ENCODE measurements at places on chromosomes 4 and X.
A peak's percentile ranks its signal among the peaks of the same experiment; 100 is the strongest.

- peak; percentile 36 for DNase-seq
Measured at GRCh38 chrX:3136161-3136961, 95.1 kb downstream of the ARSF start.

GRCh38 chr4:169068423-169068822 lies 58.4 kb upstream of the CBR4 start:
- no peak for DNase-seq

GRCh38 chr4:116118221-116118620 lies 967.2 kb downstream of the TRAM1L1 start:
- DNase-seq: no peak

GRCh38 chr4:138894011-138894410 lies 121.6 kb upstream of the NOCT start:
- no peak for DNase-seq

GRCh38 chrX:72126048-72126415 lies 5.7 kb downstream of the RTL5 start:
- no peak for DNase-seq

- DNase-seq: no peak
Measured at GRCh38 chrX:38750551-38750950, 50.7 kb upstream of the MID1IP1 start.

GRCh38 chr4:4855301-4856070 lies 4.0 kb upstream of the MSX1 start:
- no peak for DNase-seq

GRCh38 chr4:2834001-2834921 lies 9.4 kb upstream of the ADD1 start:
- DNase-seq: no peak

DNA sequence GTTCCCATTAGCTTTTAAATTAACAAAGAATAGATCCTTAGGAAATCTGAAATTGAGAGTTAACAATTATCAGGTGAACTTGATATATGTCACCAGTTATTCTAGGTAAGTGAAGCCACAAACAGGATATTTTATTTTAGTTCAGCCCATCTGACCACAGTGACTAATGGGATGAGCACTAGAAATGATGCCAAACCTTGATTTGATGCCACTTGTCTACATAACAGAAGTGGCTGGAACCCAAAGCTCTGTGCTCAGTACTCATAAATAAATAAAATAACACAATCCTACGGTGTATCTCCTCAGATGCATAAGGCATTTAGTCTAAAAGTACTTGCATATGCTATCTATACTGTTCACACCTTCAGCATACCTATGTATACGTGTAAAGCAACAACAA lies 12.2 kb downstream of the SLITRK4 start:
- no peak for DNase-seq

DNA sequence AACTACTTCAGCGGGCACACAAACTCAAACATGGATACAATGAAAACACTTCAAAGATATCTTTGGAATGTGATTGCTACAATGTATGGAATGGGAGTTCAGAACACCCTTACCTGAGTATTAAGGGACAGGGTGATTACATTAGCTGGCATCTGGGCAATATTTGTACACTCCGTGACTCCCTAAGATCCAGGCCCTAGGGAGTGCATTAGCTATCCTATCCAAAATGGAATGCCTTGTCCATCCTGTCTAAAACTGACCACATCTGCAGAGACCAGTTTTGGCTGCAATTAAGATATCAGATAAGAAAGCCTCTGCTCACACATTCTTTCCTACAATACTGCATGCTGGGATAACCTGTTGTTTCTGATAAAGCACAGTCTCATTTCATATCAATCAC lies 176.6 kb upstream of the EMCN start:
- no peak for DNase-seq

- DNase-seq: no peak
Measured at GRCh38 chr4:160316036-160316435, 1213.2 kb downstream of the RAPGEF2 start.

GRCh38 chrX:14032406-14032805 lies 2.7 kb upstream of the GEMIN8 start:
- peak; percentile 38 for DNase-seq

DNA sequence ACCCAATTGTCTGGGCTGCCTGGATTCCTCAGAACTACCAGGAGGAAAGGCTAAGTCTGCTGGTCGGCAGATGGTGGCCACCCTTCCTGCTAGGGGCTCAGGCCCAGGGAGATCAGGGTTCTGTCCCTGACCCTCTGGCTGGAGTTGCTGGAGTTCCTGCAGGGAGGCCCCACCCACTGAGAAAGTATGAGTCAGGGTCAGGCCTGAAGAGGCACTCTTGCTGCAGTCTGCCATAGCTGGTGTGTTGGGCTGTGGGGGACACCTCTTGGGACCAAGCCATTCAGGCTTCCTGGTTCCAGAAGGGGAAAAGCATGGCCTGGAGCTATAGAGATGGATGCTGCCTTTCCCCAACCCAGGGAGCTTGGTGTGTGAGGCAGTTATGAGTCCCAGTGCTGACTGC lies 40.4 kb upstream of the PCDH18 start:
- DNase-seq: no peak

- DNase-seq: no peak
Measured at GRCh38 chr4:55618546-55619143, 17.5 kb downstream of the NMU start.

GRCh38 chrX:51608126-51608525 lies 10.6 kb downstream of the CENPVL3 start:
- no peak for DNase-seq

GRCh38 chr4:183522821-183523220 lies 18.0 kb downstream of the ING2 start:
- DNase-seq: no peak

DNA sequence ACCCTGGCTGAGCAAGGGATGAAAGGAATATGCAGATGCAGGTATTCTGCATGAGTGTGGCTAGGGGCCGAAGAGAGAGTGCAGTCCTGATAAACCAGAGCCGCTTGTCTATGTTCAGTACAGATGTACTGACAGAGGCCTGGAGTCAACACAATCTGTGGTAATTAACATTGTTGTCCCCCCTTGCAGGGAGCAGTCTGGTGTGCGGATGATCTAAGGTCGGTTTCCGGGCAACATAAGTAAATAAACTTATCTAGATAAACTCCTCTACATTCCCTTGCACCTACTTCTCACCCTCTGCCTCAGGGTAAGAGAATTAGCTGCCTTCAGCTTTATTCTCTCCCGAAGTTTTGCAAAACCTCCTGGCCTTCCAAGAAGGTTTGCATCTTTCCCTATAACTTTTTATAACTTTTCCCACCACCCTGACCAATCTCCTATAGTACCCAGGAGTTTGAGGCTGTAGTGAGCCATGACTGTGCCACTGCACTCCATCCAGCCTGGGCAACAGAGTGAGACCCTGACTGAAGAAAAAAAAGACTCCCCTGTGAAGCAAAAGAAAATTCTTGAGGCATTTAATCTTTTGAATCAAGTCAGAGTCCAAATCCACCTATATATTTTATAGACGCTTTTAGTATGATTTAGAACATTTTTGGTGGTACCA lies 26.6 kb downstream of the SNX25 start:
- no peak for DNase-seq

- DNase-seq: no peak
Measured at GRCh38 chr4:168646001-168646768, 149.3 kb downstream of the PALLD start.

- no peak for DNase-seq
Measured at GRCh38 chr4:43481526-43481925, 589.0 kb downstream of the GRXCR1 start.

DNA sequence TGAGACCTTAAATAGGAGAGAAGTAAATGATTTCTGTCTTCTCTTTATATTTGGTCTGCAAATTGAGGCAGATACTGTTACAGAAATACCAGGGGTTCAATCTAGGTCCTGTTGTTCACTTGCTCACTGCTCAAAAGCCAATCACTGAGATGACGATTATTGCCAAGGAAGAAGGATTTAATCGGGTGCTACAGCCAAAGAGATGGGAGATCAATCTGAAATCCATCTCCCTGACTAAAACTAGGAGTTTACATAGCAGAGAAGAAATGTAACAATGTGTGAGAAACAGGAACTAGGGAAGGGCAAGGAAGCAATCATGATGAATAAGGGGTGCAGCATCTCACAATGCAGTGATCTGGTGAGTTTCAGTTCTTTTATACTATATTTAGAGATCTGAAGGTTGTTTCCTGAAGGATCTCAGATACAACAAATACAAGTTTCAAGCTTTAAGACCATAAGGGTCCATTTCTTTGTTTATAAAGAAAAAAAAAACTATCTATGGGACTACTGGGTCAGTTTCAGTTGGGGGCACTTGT lies 117.9 kb upstream of the FAM9B start:
- DNase-seq: no peak

- peak; percentile 41 for DNase-seq
Measured at GRCh38 chr4:150217192-150217591, 138.9 kb downstream of the DCLK2 start.

GRCh38 chr4:21949073-21949457 lies 493 bp upstream of the KCNIP4 start:
- peak; percentile 19 for DNase-seq

DNA sequence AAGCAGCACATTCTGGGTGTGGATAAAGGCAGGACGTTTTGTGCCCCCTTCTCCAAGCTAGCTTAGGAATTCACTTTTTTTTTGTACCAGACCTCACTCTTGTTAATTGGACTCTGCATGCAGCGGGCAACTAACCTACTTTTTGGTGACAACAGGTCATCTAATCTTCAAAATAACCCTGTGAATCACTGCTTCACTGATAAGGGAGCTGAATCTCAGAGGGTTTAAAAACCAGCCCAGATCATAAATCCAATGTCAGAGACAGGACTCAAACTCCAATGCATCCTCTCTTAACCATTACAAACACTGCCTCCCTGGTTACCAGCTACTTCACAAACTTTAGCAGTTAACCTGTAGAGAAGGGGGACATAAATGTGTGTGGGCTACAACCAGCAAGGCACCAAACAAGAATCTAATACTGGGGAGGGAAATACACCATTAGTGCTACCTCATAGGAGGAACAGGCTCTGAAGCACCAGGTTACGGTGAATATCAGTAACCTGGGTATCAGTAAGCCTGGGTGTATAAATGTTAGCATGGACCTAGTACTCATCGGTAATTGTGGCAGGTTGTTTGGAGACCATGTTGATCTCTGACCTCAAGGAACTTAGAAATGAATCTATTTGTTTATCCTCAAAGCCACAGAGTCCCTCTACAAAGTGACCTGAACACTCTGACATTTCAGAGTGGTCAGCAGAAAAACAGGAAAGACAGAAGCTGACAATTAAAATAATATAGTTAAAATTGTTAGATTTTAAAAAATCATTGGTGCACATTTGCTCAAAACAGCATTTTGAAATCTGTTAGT lies 2.6 kb downstream of the TIFA start:
- DNase-seq: no peak

GRCh38 chr4:113733685-113734084 lies 27.9 kb downstream of the CAMK2D start:
- no peak for DNase-seq

GRCh38 chrX:118437283-118437682 lies 58.3 kb upstream of the DOCK11 start:
- DNase-seq: no peak

GRCh38 chr4:145487631-145488030 lies 6.0 kb downstream of the SMAD1 start:
- DNase-seq: no peak

DNA sequence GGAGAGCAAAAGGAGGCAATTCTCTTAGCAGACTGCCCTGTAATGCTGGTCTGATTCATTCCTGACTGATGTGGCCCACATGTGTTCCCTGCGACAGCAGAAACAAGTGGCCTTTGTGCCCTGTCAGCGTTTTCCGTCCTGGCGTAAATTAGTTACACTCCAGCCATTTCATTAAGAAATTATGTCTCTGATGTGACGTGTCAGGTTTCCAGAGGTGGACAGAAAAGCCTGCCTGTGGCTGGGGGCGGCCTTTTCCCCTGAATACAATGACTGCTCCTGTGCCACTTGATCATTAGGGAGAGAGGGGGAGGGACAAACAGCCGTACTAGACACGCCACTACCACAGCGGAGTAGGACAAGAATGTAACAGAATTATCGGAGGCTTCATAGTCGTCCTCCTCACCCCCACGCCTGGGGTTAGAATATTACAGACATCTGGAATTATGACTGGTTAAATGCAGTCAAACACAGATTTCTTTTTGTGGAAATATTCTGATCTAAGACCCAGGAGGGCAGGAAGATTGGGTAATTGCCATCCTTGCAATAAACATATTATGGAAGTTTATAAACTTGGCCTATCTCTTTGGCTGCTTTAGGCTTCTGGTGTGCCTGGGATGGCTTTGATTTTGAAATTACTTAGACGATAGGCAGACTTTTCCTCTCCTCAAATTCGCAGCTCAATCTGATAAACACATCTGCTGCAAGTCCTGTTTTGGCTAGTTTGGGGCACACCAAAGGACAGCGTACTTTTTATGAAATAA lies 146.2 kb upstream of the BCOR start:
- DNase-seq: no peak

DNA sequence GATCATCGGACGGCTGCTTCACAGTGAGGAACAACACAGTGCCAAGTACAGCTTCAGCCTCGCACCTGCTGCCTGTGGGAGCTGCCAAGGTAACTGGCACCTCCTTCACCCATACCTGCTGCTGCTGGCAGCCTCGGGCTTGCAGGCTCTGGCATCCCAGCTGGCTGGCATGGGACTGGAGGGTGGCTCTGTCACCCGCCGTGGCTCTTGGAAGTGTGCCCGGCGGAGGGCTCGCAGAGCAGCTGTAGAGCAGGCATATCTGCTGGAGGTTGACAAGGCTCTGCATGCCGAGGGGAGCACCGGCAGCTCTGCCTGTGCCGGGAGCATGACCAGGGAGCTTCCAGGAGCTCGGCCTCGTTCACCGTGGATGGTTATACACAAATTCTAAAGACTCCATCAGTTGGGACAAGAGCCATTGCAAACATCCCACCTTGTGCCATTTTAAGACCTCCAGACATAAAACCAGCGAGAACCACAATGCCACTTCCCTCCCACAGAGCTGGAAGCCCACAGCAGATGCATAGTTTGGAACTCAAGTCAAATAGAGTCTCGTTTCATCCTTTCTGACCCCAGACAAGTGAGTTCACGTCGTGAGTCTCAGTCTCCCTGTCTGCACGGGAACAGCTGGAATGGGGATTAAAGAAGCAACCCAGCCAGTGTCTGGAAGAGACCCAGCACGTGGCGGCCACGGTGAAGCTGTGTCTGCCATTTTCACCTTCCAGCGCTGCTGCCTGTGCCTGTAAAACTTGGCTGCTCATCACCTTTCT lies 84.3 kb upstream of the PSAPL1 start:
- no peak for DNase-seq

- no peak for DNase-seq
Measured at GRCh38 chrX:13754765-13755164, 20.2 kb downstream of the OFD1 start.

GRCh38 chr4:10212901-10213300 lies 96.3 kb upstream of the WDR1 start:
- no peak for DNase-seq

Data from NCI-H510A treated with DMSO at 0.1 percent for 48 hours (cell line).